ENCODE measurements at places on chromosomes 1 and 21.

GRCh38 chr1:41439234-41439633, 45.2 kb downstream of the EDN2 start:
- DNase-seq, result no peak

- DNase-seq, result no peak
These were observed 429.3 kb upstream of the RUNX1 start for GRCh38 chr21:35478161-35479064.

DNA sequence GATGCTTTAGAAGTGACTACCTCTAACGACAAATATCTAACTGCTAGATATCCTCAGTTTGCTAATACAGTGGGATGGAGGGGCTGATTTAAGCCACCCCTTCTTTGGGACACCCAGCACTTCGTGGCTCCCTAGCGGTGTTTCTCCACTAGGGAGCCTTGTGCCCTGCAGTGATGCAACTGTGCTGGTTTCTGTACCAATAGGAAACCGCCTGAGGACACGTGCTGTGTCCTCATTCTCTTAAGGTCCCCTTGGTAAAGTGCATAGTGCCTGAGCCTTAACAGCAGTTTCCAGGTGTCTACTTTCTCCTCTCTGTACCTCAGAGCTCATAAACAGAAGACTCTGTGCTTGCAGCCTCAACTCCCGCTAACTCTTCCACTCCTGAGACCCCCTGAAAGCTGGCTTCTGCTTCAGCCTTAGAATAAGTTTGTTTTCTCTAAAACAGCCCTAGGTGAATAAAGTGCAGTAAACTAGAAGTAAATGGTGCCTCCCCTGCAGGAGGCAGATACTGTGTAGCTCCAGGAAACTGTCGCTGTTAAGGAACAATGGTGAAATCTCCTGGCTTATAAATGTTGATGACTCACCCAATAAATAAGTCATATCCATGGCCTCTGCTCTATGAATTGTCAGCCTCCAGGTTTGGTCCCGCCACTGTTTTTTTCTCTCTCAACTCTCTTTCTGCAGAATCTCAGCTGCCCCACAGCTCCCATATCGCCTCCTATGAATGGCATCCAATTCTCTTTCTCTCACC, 130.4 kb downstream of the AK5 start:
- DNase-seq, result no peak

- no peak for DNase-seq
These were observed 2.6 kb downstream of the SLAMF8 start for GRCh38 chr1:159829273-159829634.

DNA sequence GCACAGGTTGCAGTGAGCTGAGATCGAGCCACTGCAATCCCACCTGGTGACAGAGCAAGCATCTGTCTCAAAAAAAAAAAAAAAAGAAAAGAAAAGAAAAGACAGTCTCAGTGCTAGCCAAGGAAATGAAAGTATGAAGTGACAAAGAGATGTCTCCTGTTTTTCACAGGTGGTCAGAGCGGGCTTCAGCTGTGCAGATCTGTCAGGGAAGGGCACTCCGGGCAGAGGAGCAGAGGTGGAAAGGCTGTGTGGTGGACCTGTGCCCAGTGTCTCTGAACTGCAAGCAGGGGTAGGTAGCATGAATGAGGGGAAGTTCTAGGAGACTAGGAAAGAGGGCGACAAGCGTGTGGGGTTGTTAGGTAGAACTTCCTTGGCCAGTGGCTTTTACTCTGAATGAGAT, 67.5 kb downstream of the CD247 start:
- DNase-seq, result no peak

- no peak for DNase-seq
These were observed 87.9 kb upstream of the LYST start for GRCh38 chr1:235954306-235955283.

DNA sequence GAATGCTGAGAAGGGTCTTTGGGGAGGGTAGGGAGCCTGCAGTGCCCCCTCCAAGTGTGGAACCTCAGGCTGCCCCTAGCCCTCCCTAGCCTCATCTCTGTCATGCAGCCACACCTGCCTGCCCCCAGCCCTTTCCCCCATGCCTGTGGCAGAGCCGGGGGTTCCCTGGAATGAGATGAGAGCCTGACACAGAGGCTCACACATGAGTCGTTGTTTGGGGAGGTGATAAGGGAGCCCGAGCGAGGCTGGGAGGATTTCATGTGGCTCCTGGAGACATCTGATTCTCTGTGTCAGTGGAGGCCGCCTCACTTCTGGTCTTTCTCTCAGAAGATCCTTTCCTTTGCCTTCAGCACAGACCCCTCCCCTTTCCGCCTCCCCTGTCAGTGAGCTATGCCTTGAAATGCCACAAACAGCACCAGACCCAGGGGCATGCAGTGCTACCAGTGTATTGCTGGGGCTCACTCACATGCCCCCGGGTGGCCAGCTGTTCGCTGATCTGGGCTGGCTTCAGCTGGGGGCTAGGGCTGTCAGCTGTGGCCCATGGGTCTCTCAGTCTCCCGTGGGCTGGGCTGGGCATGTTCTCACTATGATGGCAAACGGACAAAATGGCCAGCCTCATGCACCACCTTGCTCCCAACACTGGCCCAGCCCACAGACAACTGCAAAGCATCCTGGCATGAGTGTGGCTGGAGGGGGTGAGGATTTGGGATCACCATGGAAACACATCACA, 102.6 kb downstream of the AJAP1 start:
- DNase-seq, result no peak

DNA sequence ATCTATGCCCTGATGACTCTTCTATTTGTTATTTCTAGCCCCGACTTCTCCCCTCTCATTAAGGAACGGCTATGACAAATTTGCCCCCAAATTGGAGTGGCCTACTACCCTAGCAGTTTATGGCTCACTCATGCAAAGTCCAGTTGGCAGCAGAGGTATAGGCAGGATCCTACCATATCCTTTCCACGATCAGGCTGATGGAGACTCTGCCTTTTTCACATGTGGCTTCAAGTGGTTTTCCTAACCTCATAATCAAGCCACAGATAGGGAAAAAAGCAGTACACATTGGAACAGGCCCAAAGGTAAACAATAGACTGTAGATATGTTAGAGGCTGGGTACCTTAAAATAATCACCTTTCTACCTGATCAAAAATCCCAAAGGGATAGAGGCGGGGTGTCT, 292.5 kb downstream of the NCAM2 start:
- no peak for DNase-seq

DNA sequence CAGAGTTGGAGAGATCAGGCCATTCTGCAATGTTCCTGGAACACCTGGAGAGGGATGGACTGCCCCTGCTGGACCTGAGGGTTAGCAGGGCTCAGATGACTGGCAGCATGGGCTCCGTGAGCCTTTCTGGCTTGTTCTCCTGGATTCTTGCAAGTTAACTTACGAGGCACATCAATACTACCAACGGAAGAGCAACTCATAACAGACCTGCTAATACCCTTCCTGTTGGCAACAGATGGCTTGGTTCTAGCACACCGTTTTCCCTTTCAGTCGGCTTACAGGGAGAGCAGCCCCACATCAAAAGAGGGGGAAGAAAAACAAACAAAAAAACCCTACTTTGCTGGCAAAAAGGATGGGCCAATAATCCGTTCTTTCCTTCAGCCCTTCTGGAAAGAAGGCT, 47.9 kb downstream of the SLC66A1 start:
- no peak for DNase-seq

- no peak for DNase-seq
These were observed 3.7 kb downstream of the MATN1 start for GRCh38 chr1:30719406-30720270.

DNA sequence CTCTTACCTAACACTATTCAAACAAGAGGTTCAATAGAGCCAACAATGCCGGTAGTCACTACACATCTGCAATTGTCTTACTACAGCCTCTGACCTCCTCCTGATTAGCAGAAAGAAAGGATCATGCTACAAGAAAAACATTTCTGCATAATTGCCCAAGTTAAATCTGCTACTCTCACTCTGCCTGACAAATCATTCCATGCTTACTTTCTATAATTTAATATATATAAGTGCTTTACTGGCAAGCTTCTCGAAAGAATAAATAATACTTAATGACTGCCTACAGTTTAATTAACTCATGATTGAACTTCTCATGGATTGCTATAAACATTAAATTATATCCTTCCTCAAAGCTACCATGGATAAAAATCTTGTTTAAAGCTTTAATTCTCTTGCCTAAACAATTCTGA, 156.0 kb downstream of the SLC45A1 start:
- no peak for DNase-seq

DNA sequence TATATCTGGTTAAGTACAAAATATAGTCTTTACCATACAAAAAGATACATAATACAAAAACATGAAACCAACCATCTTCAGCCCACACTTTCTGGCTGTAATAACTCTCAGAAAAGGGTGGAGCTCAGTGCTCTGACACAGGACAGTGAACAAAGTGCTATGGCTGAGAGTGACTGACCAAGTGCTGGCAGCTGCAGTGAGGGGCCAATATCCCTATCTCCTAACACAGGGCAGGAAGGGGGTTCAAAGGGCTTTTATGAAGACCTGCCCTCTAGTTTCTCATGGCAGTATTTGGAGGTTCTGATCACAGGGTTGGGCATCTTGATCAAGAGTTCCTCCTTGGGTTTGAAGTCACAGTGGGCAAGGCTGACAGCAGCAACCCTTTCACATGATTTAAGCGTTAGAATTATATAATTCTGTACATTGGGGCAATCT, 3.9 kb downstream of the TXNIP start:
- DNase-seq, result no peak

- DNase-seq, result no peak
These were observed 24.8 kb downstream of the CD101 start for GRCh38 chr1:117026361-117026760.

DNA sequence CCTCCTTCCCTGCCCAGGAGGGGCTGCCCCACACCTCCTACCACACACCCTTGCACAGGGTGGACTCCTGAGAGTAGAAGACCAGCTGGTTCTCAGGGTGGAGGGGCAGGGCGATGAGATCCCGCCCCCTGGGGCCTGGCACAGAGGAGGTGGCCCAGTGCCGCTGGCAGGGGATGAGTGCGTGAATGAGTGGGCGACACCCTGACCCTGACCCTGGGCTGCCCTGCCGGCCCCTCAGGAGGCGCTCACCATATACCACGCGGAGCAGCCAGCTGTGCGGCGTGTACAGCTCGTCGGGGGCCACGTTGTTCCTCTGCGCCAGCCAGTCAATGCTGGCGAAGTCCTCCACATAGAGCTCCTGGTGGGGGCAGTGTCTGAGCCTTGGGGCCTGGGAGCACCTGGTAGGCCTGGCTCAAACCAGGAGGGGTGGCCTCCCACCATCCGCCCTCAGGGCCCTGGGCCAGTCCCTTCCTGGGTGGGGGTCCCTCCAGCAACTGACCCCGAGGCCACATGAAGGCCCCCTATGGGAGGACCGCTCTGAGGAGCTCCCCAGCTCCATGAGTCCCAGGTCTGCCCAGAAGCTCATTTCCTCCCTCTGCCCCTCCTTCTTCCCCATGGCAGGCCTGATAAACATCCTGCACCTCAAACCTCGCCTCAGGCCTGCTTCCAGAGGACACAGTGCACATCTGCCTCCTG, 13.0 kb downstream of the LSS start:
- DNase-seq, result no peak

DNA sequence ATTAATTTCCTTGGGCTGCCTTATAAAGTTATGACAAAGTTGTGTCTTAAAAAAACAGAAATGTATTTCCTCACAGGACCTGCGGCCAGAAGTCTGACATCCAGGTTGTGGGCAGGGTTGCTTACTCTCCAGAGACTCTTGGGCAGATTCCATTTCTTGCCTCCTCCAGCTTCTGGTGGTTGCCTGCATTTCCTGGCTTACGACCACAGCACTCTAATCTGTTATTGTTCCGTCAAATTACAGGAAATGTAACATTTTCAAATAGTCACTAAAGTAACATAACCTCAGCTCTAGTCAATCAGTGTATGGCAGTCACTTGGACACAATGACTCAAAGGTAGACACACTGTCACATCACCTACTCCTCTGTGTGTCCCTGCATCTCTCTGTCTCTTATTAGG, 226.8 kb downstream of the DNAH14 start:
- no peak for DNase-seq

GRCh38 chr1:209435654-209436566, 147.6 kb upstream of the CAMK1G start:
- peak; percentile 17 for DNase-seq

DNA sequence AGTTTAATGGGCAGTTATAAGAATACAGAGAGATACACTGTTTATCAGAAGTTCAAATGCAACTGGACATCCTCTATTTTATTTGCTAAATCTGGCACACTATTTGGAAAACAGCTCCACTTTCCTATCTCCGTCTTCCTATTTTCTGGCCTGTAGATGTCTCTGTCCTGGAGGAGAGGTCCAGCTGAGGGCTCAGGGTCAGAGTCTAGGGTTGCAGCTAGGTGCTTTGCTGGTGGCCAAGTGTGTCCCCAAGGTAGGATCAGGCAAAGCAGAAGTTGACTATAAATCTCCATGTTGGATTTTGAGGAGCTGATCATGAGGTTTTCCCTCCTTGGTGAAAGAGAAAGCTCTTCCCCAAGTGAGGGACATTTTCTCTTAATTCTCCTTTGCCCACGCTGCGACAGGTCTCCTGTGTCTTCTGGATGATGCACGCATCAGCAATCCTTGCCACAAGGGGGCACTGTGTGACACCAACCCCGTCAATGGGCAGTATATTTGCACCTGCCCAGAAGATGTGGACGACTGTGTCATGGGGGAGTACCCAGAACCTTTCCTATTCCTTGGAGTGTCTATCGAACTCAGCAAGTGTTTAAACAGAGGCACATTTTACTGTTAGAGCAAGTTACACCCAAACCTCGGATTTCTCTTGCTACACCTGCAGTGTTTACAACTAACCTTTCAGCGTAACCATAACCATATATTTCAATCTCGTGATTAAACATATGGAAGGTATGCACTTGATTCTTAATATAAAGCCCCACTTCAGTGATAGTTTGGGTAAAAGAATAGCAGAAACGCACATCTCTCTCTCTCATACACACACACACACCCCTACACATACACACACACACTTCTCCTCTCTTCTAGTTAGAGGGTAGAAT, 10.2 kb downstream of the ADAM30 start:
- DNase-seq, result no peak

- DNase-seq, result no peak
These were observed 276.3 kb downstream of the MATN1 start for GRCh38 chr1:30447080-30447479.

- DNase-seq, result no peak
These were observed 117.0 kb upstream of the VAV3 start for GRCh38 chr1:108082001-108082400.

- DNase-seq, result no peak
These were observed 15.1 kb downstream of the MCOLN3 start for GRCh38 chr1:85033221-85033620.

GRCh38 chr1:80218112-80218511, 1211.6 kb upstream of the ADGRL4 start:
- DNase-seq, result no peak

DNA sequence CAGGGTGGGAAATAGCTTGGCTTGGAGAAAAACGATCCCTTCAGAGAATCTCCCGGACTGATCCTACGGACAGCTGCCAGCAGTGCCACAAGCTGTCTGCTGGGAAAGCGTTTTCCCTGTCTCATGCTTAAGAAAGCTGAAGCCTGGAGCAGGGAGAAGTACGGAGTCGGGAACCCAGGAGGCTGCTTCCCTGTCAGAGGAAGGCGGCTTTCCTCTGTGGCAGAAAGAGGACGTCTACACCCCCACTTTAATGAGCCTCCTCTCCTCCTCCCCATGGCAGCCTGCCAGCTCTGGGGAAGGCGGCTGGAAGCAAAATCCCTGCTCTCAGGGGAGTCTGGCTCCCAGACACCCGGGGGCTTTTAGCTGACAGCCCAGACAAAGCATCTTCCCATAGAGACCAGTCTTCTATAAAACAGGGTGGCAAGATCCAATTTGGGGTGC, 7.3 kb downstream of the KIF21B start:
- DNase-seq, result no peak

- no peak for DNase-seq
These were observed 1.0 kb upstream of the F11R start for GRCh38 chr1:161021970-161022353.

- DNase-seq, result no peak
These were observed 158.5 kb upstream of the FGGY start for GRCh38 chr1:59138402-59138801.

Data from stimulated activated CD4-positive, alpha-beta T cell treated with anti-CD3 and anti-CD28 coated beads, Interleukin-1b, Interleukin-23, amount 100 ng/mL, for 1 hour (primary cell).